ENCODE measurements at places on chromosomes 5 and 9. TPM values are rescaled to one million over a fixed set of nuclear protein-coding genes. Genes with fewer than 3 reads are reported as not detected.
A peak's percentile ranks its signal among the peaks of the same experiment; 100 is the strongest.

DNA sequence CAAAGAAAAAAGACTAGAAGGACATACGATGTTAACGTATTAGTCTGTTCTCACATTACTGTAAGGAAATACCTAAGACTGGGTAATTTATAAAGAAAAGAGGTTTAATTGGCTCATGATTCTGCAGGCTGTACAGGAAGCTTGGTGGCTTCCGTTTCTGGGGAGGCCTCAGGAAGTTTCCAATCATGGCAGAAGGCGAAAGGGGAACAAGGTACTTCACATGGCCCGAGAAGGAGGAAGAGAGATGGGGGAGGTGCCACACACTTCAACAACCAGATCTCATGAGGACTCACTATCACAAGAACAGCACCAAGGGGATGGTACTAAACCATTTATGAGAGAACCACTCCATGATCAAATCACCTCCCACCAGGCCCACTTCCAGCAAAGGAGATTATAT is 110.1 kb downstream of the CARTPT start:
- no peak overlapping the region for H3K27ac ChIP-seq
- no peak for DNase-seq
- no peaks in the 10 kb centered on the region for H3K27me3 ChIP-seq
- H3K36me3 ChIP-seq: no peaks in the 10 kb centered on the region
- no peak overlapping the region for H3K4me3 ChIP-seq

DNA sequence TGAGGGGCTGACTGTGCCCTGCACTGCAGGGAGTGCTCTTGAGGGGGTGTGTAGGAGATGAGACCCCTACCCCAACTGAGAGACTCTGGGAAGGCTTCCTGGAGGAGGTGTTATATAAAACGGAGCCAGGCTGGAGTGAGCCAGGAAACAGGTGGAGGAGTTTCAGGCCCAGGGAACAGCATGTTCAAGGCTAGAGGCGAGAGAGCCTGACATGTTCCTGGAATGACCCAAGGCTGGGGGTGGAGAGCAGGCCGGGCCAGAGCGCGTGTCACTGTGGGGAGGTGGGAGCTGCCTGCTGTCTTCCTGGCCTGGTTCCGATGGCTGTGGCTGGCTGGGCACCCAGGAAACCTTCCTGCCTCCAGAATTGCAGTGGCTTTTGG is 48.7 kb downstream of the RXRA start:
- peak; percentile 25 for DNase-seq
- H3K4me3 ChIP-seq: no peak overlapping the region
- H3K27me3 ChIP-seq: no peaks in the 10 kb centered on the region
- peaks cover 30% of the 10 kb centered on the region for H3K4me1 ChIP-seq
- H3K27ac ChIP-seq: no peak overlapping the region
- no peaks in the 10 kb centered on the region for H3K36me3 ChIP-seq

DNA sequence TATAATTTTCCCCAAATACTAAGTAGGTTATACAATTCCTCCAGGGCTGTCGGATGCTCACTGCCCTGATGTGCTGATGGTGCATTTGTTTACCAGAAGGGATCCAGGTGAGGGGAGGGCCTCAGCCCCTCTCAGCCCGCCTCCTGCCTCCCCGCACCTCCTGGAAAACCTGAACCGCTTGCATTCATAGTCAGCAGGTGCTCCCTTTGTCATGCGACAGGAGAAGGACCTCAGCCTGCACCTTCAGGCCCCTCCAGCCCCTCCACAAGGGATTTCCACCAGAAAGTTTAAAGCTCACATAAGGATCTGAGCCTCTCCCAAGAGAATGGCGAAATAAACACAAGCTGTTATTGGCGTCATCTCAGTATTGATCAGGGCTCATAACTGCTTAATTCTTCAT is 36.5 kb upstream of the NTNG2 start:
- no peak for DNase-seq
- no peak overlapping the region for H3K27ac ChIP-seq
- no peaks in the 10 kb centered on the region for H3K4me1 ChIP-seq
- H3K36me3 ChIP-seq: no peaks in the 10 kb centered on the region
- peaks cover 71% of the 10 kb centered on the region for H3K27me3 ChIP-seq
- no peak overlapping the region for H3K4me3 ChIP-seq

DNA sequence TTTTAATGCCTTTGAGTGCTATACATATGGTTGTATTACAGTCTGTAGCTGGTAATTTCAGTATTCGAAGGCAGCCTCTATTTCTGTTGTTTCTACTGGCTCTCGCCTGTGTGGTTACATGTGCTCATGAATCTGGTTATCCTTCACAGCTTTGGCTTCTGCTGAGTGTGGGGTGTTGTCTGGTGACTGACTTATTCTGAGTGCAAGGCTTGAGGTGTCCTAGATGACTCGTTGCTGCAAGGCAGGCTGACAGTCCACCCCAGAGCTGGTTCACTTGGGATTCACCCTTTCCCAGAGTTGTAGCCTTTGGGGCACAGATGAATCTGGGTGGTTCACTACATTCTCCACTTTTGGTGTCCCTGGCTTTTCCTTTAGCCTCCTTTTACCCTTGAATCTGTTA is 41.4 kb downstream of the PDE8B start:
- H3K36me3 ChIP-seq: no peaks in the 10 kb centered on the region
- no peak for DNase-seq
- H3K4me3 ChIP-seq: no peak overlapping the region
- H3K27me3 ChIP-seq: peaks cover 10% of the 10 kb centered on the region
- no peaks in the 10 kb centered on the region for H3K4me1 ChIP-seq
- H3K27ac ChIP-seq: no peak overlapping the region

DNA sequence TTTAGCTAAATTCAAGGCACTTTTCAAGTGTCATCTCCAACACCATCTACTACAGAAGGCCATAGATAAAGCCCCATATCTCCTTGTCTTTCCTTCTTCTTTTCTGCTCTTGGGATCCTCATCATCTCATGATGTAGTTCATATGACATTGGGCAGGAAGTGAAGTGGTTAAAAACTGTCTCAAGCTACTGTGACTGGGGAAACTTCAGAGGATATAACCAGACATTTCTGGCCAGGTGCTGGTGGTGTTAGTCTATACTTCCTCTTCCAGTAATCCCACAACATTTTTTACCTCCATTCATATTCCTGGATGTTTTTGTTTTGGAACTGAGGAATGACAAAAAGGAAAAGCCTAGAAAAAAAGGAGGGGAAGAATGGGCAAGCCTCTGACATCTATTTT is 188.7 kb downstream of the LURAP1L start:
- H3K4me1 ChIP-seq: no peaks in the 10 kb centered on the region
- H3K27me3 ChIP-seq: no peaks in the 10 kb centered on the region
- H3K4me3 ChIP-seq: no peak overlapping the region
- no peak overlapping the region for H3K27ac ChIP-seq
- no peak for DNase-seq
- no peaks in the 10 kb centered on the region for H3K36me3 ChIP-seq

GRCh38 chr5:104843822-104844221 is 1281.2 kb upstream of the NUDT12 start:
- DNase-seq: no peak
- H3K27ac ChIP-seq: no peak overlapping the region

- H3K4me3 ChIP-seq: no peak overlapping the region
- peaks cover 14% of the 10 kb centered on the region for H3K4me1 ChIP-seq
- H3K27me3 ChIP-seq: no peaks in the 10 kb centered on the region
- no peak overlapping the region for H3K27ac ChIP-seq
- no peaks in the 10 kb centered on the region for H3K36me3 ChIP-seq
Observed at GRCh38 chr5:76701298-76701697, 14.6 kb upstream of the F2R start.

The FBP2 gene
- not detected for total RNA-seq

The SYK gene
- 0.41 TPM for total RNA-seq

The MARCOL gene
- total RNA-seq: not detected

The VLDLR gene
- 63.2 TPM for total RNA-seq

The OR1L4 gene
- total RNA-seq: not detected
